ENCODE measurements at places on chromosomes 12 and 14.

DNA sequence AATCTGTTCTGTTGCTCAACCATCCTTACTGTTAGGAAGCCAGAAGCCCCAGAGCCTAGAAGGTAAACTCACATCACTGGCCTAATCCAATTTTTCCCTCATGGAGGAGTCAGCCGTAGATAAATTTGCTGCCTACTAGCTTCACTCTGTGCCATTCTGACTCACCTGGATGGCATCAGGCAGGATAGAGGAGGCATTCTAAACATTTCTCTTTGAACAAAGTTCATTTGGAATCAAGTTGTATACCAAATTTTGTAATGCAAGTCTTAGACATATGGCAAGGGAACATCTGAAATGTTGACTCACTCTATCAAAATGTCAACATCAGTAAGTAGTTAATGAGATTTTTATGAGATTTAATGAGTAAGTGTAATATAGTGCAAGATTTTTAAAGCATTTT is 13.6 kb upstream of the TBC1D30 start:
- DNase-seq = peak; percentile 20

DNA sequence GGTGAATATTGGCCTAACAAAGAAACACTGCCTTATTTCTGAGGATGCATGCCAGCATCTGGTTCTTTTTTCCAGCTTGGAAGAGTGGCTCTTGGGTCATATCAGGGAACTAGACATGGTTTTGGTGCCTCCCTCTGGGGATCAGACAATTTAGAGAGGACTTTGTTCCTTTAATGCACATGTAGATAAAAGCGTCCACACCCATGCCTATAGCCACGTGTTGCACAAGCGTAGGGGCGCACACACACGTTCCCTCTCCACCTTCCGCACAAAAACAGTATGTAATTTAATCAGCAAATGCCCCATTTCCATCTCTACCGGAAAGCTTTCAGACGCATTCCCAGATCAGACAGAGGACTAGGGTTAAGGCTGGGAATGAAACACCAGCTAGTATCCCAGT is 61.7 kb upstream of the RIC8B start:
- no peak for DNase-seq

DNA sequence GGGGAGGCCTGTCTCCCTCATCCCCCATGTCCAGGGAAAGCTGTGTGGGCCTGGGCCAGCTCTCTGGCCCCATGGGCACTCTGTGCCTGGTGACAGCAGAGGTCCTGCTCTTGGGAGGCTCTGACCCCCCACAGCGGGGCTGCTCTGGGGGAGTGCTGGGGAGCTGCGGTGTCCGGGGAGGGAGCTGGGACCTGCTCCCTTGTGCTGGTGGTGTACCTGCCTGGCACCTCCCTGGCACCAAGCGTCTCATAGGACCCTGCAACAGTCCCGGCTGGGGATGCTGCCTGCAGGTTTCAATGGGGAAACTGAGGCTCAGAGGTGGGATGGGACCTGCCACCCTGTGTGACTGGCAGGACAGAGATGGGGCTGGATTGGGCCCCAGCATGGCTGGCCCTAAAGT is 111.3 kb downstream of the KIF26A start:
- no peak for DNase-seq

GRCh38 chr12:47088021-47088944 is 8.5 kb upstream of the AMIGO2 start:
- DNase-seq = peak; percentile 48

DNA sequence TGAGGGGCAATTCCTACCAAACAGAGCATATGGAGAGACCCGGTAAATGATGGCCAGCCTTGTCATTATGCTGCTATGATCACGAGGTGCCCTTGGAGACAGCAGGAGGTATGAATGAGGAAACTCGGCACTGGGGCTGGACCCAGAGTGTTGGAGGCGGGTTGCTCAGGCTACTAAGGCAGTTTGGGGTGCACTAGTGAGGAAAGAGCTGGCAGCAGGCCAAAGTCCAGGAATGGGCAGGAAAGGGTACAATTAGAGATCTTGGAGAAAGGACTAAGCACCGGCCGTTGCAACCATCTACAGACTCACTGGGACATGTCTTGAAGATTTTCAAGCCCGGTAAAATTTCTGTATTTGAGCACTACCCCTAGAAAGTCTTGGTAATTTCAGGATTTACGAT is 54.3 kb downstream of the CD9 start:
- DNase-seq = no peak

DNA sequence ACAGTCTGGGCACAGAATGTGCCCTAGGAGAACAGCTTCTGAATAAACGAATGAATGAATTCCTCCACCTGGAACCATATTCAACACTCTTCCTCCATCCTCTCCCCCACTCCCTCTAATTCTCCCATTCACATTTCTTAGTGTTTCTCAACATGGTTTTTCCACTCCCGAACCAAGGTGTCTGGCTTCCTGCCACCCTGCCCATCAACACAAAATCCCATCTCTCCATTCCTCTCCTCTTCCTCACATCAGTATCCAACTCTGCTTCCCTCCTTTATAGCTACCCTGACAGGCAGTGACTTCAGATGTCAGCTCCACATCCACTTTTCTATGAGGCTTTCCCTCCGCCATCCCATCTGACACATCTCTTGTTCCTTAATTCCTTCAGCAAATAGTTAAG is 2.9 kb downstream of the TNFRSF1A start:
- no peak for DNase-seq

- peak; percentile 97 for DNase-seq
These were observed 25.3 kb downstream of the JDP2 start for GRCh38 chr14:75452900-75453816.

GRCh38 chr14:74507840-74508239 is 14.3 kb downstream of the ISCA2 start:
- DNase-seq = no peak

DNA sequence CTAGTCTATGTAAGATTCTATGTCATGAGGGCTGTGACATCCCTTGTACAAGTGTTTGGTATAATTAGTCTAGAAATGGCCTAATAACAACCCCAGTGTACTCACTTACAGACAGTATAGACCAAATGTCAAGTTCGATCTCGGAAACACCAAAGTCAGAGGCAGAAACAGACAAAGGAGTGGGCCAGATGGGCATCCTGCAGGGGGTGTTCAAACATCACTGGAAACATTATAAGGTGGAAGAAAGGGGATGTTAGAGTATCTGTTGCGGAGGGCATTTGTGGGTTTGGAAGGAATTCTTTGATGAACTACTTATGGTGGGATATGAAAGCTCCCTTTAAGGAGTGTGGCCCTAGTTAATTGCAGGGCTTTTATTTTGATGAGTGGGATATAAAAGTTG is 134.6 kb downstream of the ESR2 start:
- DNase-seq = no peak

GRCh38 chr12:20211981-20212421 is 156.3 kb upstream of the PDE3A start:
- DNase-seq = peak; percentile 9

DNA sequence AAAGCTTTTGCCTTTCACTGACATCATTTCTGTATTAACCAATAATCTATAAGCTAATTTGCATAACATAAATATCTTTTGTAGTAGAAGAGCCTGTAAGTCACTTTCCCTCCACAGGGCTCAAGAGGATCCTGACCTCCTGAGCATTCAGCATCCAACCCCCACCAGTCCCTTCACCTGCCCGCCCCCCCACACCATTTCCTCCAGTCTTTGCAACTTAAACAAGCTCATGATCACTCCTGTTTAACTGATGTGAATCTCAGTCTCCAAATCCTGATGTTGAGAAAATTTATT is 12.0 kb upstream of the CRY1 start:
- no peak for DNase-seq

- DNase-seq = no peak
These were observed 901 bp upstream of the FAIM2 start for GRCh38 chr12:49904601-49905000.

DNA sequence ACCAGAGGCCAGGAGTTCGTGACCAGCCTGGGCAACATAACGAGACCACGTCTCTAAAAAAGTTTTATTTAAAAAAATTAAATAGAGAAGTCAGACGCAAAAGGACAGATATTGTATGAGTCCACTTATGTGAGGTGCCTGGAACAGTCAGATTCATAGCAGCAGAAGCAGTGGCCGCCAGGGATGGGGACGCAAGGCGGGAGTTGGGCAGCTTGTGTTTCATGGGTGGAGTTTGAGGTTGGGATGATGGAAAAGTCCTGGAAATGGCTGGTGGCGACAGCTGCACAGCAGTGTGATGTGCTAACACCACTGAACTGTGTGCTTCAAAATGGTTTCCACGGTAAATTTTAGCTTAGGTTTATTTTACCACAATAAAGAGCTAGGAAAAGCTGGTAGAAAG is 57.6 kb upstream of the DDX11 start:
- DNase-seq = no peak

GRCh38 chr14:21017528-21018245 is 7.2 kb downstream of the NDRG2 start:
- no peak for DNase-seq

GRCh38 chr12:106126441-106127337 is 12.1 kb downstream of the NUAK1 start:
- peak; percentile 82 for DNase-seq

DNA sequence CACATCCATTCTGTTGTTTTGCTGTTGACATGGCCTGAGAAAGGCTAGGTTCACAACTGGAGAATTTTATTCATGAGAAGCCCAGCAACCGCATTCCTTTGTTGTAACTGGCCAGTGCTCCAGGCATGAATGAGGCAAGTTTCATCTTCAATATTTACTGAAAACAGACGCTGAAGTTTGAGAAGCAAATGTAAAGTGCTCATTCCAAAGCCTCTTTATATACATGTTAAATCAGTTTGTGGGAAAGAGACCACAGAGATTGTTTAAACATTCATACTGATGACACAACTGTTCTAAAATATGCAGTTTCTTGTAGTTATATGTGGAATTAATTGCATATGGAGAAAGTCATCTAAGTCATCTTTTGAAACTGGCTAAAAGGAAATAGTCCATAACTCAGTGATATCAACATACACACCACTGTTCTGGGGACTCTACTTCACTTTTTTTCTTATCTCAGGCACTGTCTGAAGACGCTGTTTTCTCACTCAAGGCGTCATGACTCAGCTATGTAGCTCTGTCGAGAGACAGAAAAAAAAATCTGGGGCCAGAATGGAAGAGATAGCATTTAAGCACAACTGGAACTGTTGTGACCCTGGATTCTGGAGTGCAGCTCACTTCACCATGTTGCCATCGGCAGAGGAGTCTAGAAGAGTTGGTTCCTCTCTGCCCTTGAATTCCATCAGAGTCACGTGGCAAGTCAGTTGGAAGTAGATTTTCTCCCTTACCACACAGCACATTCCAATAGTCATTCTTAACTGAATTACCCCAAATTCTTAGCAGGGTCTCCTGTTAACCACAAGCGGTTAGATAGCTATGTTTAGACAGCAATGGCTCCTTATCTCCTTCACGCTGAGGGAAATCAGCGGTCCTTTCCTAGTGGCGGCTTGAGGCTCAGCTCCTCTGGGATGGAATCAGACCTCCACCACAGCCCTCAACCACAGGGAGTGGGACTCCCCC is 258.4 kb upstream of the HMGA2 start:
- peak; percentile 98 for DNase-seq

DNA sequence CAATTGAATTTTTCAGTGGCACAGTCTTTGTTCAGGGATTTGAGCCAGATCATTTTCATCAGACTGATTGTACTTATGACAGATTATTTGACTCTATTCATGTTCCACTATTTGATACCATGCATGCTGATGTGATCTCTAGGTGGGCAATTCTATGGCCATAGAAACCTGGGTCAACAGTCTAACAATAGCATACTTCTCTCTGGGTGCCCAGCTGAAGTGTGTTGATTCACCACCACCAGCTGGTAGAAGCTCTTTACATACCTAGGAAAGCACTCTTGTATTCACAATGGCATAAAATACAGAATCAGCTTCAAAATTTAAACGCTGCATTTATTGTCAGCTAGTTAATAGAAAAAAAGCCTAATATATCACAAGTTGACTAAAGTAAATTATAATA is 90.2 kb upstream of the TMTC2 start:
- DNase-seq = no peak

GRCh38 chr12:92570056-92570753 is 132.6 kb upstream of the PLEKHG7 start:
- peak; percentile 82 for DNase-seq

GRCh38 chr12:13504736-13505135 is 308.2 kb downstream of the EMP1 start:
- no peak for DNase-seq

DNA sequence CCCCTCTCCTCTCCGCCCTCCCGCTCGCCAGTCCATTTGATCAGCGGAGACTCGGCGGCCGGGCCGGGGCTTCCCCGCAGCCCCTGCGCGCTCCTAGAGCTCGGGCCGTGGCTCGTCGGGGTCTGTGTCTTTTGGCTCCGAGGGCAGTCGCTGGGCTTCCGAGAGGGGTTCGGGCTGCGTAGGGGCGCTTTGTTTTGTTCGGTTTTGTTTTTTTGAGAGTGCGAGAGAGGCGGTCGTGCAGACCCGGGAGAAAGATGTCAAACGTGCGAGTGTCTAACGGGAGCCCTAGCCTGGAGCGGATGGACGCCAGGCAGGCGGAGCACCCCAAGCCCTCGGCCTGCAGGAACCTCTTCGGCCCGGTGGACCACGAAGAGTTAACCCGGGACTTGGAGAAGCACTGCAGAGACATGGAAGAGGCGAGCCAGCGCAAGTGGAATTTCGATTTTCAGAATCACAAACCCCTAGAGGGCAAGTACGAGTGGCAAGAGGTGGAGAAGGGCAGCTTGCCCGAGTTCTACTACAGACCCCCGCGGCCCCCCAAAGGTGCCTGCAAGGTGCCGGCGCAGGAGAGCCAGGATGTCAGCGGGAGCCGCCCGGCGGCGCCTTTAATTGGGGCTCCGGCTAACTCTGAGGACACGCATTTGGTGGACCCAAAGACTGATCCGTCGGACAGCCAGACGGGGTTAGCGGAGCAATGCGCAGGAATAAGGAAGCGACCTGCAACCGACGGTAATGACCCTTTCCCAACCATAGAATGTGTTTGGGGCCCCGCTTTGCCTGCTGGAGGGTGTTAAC is 615 bp downstream of the CDKN1B start:
- no peak for DNase-seq

DNA sequence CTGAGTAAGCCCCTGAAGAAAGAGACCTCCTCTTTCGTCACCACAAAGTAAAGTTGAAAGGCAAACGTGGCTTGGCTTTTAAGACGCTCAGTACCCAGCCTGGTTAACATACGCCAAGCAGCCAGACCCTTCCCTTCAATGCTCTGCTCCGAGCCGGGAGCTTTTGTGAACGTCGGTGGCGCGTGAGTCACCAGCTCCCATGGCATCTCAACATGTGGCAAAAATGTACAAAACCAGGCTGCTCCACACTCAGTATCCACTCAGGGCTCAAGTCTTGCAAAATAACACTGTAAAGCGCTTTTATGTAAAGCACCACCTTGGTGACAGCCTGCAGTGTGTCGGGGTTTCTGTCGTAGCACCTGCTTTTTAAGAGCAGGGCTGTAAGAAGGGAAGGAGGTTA is 89.0 kb downstream of the SETD3 start:
- peak; percentile 72 for DNase-seq

- no peak for DNase-seq
These were observed 180.2 kb upstream of the PZP start for GRCh38 chr12:9388379-9388778.

GRCh38 chr14:87241018-87241768 is 751.8 kb downstream of the GALC start:
- no peak for DNase-seq

GRCh38 chr12:131493068-131493826 is 217.6 kb upstream of the SFSWAP start:
- DNase-seq = no peak

- peak; percentile 9 for DNase-seq
These were observed 153.2 kb downstream of the SMOC1 start for GRCh38 chr14:70032447-70032846.

- DNase-seq = peak; percentile 44
These were observed 68.7 kb upstream of the HMGA2 start for GRCh38 chr12:65755596-65755978.
